ENCODE measurements at places on chromosomes 16 and 17.

- DNase-seq, result no peak
Observed at GRCh38 chr17:67431249-67432015, 54.4 kb downstream of the PITPNC1 start.

- DNase-seq, result no peak
Observed at GRCh38 chr16:23823475-23824384, 12.1 kb upstream of the PRKCB start.

- DNase-seq, result no peak
Observed at GRCh38 chr17:66466840-66467367, 164.5 kb downstream of the PRKCA start.

GRCh38 chr16:85583491-85584181 is 29.5 kb upstream of the GSE1 start:
- no peak for DNase-seq

GRCh38 chr16:80619824-80620223 is 79.0 kb downstream of the DYNLRB2 start:
- no peak for DNase-seq

GRCh38 chr16:89919535-89920406 is 1.1 kb downstream of the MC1R start:
- DNase-seq, result no peak

DNA sequence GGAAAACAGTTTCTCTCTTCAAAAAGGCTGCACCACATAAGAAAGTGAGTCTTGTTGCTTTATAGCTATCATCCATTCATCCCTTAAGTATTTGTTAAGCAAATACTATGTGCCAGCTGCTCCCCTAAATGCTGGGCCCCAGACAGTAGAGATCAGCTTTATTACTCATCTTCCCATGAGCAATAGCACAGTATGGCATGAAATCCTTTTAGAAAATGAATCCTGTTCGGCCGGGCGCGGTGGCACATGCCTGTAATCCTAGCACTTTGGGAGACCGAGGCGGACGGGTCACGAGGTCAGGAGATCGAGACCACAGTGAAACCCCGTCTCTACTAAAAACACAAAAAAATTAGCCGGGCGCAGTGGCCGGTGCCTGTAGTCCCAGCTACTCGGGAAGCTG is 99.5 kb downstream of the MYO1D start:
- DNase-seq, result no peak

DNA sequence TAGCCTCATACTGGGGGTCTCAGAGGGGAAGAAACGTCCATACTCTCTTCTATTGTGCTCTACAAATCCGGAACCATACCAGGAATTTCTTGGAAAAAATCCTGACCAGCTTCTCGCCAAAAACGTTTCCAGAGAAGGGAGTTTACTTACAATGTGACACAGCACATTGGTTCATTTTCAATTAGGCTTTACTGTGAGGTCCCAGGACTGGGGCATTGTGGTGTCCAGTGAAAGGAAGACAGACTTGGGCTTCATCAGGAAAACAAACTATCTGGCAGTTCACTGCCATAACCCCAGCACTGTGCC is 14.7 kb downstream of the MPP2 start:
- DNase-seq, result no peak

- no peak for DNase-seq
Observed at GRCh38 chr16:28155293-28155692, 56.5 kb downstream of the XPO6 start.

DNA sequence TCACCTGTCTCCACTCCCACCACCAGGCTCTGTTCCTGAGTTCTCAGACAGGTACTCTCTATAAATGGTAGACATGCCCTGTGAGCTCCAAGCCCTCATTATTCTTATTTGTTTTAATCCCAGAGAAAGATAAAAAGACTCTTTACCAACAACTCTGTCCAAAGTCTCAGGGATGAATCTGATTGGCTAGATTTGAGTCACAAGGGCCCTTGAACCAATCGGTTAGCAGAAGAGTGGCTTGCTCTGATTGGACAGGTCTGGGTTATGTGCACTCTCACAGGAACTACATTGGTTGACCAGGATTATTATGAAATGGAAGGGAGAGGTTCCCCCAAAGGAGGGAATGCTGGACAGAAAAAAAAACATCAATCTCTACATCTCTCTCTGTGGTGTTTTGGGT is 7.5 kb downstream of the COTL1 start:
- DNase-seq, result no peak

- DNase-seq, result no peak
Observed at GRCh38 chr17:44807093-44807816, 22.8 kb downstream of the GJC1 start.

Measured in type B pancreatic cell (in vitro differentiated cells).